ENCODE measurements at places on chromosomes 12 and 14.

GRCh38 chr14:54622192-54622958 lies 55.4 kb downstream of the SAMD4A start:
- DNase-seq = no peak

GRCh38 chr12:4297617-4298016 lies 23.4 kb upstream of the TIGAR start:
- DNase-seq = no peak

DNA sequence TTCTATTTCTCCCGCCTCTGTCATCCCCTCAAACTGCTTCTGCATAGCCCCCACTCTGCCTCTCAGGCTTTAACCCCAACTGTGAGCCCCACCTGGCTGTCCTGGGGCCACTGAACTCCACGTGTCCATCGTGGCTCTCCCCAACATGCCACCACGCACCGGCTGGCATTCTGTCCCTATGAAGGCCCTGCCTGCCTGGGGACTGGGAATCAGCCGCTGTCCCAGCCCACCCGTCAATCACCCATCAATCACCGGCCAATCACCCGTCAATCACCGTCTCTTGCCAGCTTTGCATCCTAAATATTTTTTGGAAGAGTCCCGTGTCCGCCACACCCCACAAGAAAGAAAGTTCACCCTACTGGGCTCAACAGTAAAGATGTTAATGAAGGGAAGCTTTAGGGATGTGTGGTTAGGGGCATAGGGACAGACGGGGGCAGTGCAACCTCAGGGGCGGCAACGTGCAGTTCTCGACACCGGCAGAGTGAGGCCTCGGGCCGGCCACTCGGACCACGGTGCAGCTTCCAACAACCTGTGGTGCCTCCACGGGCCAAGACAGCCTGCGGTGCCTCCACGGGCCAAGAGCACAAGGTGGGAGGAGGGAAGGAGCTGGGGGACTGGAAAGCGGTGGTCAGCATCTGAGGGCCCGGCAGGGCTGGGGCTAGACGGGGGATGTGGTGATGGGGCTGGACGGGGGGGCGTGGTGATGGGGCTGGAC lies 85.6 kb downstream of the GALNT9 start:
- no peak for DNase-seq

- DNase-seq = no peak
These were observed 2.3 kb downstream of the WNT1 start for GRCh38 chr12:48980389-48980952.

GRCh38 chr12:82605115-82605514 lies 81.6 kb upstream of the TMTC2 start:
- no peak for DNase-seq

DNA sequence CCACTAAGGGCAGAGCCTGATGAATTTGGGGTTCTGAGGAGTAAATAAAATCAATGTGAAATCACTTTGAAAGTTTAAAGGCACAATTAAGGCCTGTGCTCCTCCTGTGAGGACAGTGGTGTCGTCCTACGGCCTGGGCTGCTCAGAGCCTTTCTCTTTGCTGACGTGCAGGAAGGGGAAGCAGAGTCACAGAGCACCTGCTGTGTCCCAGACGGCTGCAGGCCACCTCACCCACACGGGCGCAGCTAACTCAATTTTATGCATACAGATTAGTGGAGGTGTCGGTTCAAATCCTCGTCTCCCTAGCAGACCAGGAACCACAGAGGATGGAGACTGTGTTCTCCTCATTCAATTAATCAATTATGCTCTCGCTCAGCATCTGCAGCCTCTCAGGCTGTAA lies 11.4 kb upstream of the DLK1 start:
- DNase-seq = no peak

- peak; percentile 18 for DNase-seq
These were observed 80.9 kb downstream of the SLC41A2 start for GRCh38 chr12:104877103-104877705.

- no peak for DNase-seq
These were observed 23.1 kb upstream of the RNASE12 start for GRCh38 chr14:20614038-20614840.

DNA sequence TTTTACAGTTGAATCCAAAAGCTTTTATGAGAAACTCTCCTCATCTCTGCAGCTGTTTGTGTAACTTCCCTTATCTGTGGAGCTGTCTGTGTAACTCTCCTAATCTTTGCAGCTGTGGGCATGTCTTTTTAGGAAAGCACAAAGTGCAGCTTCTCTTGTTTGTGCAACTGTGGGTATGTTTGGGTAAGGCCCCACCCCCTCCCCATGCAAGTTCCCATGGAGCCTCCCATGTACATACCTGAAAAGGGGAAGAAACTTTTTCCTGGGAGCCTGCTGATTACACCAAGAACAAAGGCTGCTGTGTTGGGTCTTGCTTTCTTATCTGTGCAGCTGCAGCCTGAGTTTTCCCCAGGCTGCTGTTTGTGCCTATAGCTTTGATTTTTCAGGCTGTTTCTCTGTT lies 42.7 kb upstream of the CDKN3 start:
- DNase-seq = no peak

GRCh38 chr14:93055651-93056115 lies 60.0 kb downstream of the ITPK1 start:
- no peak for DNase-seq

DNA sequence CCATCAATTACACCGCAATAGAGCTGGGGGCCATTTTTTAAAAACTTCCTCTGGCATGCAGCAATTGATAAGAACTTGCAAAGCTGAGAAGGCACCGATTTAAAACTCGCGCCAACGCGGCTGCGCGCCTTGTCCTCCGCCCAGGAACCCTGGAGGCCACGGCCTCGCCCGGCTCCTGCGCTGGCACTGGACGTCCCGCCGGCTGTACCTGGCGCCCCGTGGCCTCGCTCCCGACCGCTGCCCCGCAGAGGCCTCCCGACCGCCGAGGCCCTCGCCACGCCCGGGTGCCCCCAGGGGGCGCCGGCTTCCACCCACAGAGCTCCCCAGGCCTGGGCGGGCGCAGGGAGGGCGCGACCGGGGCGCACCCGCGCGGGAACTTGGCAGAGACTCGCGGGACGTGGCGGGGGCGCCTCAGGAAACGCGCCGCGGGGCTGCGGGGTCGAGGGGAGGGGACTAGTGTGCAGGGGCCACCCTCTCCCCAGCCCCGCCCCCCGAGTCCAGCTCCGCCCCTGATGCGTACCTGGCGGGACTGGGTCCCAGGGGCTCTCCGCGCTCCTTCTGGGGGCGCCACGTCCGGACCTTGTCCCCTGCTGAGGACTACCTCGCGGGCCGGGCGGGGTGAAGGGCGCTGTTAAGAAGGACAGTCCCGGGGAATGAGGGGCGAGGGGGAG lies 65.7 kb downstream of the TNFAIP2 start:
- no peak for DNase-seq

- no peak for DNase-seq
These were observed 5.1 kb downstream of the CD69 start for GRCh38 chr12:9755567-9755966.

- no peak for DNase-seq
These were observed 637.0 kb upstream of the TBX3 start for GRCh38 chr12:115320967-115321366.

DNA sequence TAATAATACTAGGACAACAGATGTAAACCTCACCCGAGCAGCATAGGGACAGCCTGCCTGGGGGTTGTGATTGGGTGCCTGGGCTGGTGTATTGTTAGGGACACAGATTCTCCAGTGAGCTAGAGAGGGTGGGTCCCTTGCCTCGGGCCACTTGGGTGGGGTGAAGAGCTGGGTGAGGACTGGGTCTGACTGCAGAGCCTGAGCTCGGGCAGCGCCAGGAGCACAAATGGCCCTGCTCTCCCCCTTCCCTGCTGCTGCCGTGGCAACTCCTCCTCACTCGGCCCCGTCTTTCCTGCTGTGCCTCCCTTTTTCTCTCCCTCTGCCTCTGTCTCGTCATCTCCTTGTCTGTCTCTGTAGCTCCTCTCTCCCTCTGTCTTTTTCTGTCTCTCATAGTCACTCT lies 115.4 kb downstream of the GLT1D1 start:
- no peak for DNase-seq

GRCh38 chr12:43221216-43221615 lies 330.8 kb downstream of the ADAMTS20 start:
- DNase-seq = no peak

GRCh38 chr12:1913377-1914113 lies 4.9 kb downstream of the CACNA2D4 start:
- DNase-seq = no peak
